ENCODE measurements at places on chromosomes 2 and 18.

DNA sequence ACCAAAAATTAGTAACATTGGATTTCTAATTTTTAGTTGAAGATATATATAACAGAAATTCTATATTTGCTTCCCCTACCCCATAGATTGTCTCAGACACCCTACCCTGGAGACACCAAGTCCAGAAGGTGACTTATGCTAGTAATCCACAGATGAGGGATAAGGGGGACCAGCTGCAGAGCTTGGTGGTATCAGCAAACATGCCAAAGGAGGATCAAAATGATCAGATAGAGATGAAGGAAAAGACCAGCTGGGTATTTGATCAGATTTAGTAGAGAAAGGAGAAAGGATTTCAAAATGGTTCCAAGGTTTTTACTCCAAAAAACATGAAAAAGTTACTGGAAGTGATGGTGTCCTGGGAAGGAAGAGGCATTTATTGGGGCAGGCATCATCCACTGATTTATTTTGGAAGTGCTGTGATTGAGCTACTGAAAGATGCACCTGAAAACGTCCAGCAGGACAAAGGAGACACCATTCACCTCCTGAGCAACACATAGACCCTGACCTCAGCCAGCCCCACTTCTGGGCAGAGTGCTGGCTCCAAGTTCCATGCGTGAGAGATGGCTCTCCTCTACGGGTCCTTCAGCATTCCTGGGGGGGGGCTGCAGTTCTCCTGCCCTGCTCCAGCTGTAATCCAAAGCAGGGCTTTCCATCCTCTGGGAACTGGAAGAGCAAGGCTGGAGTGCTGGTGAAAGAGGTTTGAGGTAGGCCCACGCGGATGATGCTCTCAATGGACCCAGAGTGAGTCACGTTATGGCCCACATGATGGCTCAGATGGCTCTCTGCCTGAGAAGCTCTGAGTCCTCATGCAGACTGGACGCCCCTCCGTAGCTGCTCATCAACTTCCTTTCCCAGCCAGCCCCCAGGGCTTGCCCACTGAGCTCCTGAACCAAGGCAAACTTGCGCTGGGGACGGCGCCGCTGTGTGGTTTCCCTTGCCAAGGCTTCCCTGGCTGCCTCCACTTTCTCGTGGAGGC is 3.7 kb upstream of the LRRFIP1 start:
- no peak for DNase-seq

DNA sequence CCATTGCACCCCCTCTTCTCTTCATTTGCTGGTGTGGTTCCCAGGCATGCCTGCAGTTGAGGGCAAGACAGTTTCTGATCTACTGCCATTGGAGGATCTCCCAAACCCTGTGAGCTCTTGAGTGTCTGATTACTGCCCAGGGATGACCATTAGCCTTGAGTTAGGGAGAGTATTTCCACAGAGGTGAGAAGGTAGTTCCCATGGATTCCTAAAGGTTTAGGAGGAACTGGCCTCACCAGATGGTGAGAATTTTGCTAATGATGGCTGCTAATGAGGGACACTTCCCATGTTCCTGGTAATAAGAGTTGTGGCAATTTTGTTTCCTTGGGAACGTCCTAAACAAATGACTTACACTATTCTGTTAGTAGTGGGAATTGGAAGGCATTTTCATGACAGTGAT is 42.5 kb downstream of the PTPRM start:
- no peak for DNase-seq

GRCh38 chr2:10478298-10478625 is 30.1 kb upstream of the ODC1 start:
- no peak for DNase-seq

DNA sequence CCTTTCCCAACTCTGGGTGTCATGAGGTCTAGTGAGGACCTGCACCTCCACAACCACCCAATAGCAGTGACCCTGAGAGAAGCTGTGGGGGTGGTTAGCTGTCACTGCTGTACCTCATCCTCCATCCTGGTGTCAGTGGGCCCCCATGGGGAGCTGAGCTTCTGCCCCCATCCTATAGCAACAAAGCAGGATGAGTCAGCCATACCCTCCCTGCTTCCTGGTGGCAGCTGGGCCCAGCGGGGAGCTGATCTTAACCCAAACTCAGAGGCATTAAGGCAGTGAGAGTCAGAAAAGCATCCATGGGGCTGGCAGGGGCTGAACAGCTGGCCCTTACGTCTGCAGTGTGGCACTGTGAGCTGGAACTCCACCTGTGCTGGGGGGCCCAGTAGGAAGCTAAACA is 247.8 kb upstream of the HDAC4 start:
- no peak for DNase-seq

- DNase-seq = no peak
Observed at GRCh38 chr2:20565623-20566236, 85.2 kb downstream of the HS1BP3 start.

DNA sequence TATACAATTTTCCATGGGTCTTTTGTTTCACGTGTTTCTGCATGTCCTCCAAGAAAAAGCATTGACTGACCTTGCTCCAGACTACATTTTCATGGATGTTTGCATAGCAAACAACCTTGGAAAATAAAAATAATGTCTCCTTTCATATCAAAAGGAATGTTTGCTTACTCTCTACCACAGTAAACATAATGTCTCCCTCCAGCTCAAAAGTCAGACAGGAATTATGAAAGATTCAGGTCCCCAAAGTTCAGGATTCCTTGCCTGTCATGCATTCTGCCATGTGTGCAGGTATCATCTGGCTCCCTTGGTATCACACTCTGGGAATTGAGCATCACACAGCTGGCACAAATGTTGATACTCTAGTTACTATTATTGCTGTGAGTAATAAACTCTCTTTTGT is 103.1 kb upstream of the ZC3H15 start:
- no peak for DNase-seq

GRCh38 chr2:207129821-207130220 is 35.9 kb downstream of the KLF7 start:
- no peak for DNase-seq

- DNase-seq = peak; percentile 61
Observed at GRCh38 chr2:198309673-198310280, 505.4 kb downstream of the PLCL1 start.

GRCh38 chr2:152050915-152051314 is 47.9 kb downstream of the CACNB4 start:
- no peak for DNase-seq

DNA sequence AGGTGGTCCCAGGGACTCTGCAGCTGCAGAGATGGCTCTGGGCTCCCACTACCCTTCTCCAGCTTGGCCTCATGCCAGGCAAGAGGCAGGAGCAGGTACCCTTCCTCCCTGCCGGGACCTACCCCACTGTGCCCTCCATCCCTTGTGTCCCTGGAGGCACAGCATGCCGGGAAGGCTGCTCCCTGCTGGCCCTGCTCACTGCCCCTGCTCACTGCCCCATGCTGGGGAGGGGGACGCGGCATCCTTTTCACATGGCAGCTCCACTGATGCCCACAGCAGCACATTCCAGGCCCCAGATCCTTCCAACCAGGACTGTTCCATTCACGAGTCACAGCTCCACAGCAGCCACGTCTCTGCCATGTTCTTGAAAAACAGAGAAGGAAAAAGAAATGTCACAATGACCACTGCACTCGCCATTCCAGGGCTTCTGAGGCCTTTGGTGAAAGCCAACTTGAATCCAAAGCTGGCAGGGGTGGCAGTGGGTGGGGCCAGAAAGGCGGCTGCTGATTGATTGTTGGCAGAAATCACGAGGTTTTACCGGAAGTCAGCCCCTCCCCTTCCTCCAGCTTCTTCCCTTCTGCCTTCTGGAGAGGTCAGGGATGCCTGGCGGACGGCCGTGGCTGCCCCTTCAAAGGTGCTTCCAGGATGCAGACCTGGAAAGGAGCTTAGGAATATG is 268.0 kb downstream of the CYP26B1 start:
- DNase-seq = no peak

DNA sequence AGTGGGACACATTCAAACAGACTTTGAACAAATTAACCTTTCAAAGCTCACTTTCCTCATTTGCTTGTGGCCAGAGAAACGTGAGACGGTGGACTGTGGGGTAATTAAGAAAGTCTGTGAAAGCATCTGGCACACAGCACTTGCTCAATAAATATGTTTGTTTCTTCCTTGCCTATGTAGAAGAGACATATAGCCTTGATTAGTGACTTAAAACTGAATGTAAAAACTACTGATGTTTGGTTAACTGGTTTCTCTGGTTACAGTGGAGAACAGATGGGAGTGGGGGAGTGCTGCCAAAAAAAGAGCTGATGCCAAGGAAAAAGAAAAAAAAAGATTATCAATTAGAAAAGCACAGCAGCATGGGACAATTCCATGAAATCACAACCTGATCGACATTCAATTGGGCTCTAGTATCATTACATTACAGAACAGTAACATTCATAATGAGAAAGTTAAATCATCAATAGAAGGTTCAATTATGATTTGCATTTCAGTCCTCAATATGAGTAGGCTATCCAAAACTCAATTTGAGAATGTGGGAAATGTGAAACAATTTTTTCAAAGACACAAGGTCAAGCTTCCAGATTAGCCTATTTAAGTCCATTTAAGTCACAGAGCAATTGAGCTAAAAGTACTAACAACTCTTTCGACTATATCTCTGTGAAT is 14.7 kb downstream of the CUL3 start:
- no peak for DNase-seq

DNA sequence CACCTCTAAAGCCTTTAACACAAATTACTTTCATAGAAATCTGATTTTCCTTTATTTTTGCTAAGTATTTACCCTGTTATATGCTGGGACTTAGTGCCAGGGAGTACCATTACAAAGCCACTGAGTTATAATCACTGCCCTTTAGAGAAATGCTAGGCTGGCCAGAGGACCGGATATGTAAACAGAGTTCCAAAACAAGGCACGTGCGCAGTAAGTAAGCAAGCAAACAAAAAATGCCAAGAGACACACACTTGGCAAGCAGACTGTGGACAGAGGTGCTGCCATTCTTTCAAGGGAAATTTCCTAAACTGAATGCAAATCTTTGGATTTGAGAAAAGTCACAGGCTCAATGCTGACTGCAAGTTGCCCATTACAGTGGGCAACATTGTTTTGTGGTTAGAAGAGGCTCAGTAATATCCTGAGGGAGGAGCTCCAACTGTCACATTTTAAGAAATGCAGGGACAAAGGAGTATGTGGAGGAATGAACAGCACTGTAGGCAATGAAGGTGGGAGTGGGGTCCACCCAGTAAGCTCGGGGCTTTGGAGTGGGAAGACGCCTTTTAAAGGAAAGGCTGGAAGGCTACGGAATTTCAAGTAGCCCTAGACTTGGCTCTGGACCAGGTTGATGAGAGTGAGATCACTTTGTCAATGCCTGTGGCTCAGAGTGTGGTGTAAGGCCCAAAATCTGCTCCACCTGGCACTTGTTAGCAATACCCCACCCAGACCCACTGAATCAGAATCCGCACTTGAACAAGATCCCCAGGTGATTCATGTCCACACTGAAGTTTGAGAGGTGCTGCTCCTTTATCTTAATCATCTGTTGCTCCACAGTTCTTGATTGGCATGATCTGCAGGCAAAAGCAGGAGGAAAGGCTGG is 2.1 kb upstream of the PARD6G start:
- no peak for DNase-seq

DNA sequence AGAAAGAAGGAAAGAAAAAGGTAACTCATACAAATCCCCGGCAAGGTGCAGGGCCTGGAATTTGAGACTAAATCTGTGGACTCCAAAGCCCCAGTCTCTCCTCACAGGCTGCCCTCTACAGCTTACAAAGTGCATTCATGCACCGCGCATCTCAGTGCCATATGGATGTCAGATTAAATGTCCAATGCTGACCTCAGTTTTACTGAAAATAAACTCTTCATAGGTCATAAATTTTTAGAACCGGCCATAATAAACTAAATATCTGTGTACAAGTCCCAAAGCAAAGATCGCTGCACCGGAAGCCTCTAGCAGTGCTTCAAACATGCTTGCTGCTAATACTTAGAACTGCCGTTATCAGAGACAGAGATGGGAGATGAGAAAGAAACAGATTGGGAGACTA is 17.7 kb downstream of the ST6GAL2 start:
- no peak for DNase-seq

DNA sequence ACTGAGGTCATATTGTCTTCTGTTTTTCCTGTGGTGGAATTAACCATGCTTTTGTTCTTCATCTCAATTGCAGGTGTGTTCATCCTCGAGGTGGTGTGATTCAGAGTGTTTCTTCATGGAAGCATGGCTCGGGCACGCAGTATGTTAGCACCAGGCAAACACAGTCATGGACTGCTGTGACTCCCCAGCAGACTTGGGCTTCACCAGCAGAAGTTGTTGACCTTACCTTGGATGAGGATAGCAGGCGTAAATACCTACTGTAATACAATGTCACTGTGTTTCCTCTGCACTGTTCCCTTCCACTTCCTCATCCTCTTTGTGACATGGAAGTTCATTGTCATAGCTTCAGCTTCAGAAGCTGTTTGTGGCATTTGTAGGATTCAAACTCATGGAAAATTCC is 158.7 kb downstream of the HAUS1 start:
- DNase-seq = no peak

- no peak for DNase-seq
Observed at GRCh38 chr18:44900627-44901026, 219.9 kb downstream of the SETBP1 start.

GRCh38 chr2:121170577-121170976 is 114.4 kb downstream of the TFCP2L1 start:
- no peak for DNase-seq

- no peak for DNase-seq
Observed at GRCh38 chr2:20135631-20136050, 84.2 kb upstream of the LAPTM4A start.

- DNase-seq = no peak
Observed at GRCh38 chr18:59516356-59517155, 157.5 kb upstream of the LMAN1 start.

- DNase-seq = no peak
Observed at GRCh38 chr2:95300450-95300849, 3.3 kb downstream of the KCNIP3 start.

- no peak for DNase-seq
Observed at GRCh38 chr2:174777347-174778084, 13.2 kb upstream of the CHRNA1 start.

DNA sequence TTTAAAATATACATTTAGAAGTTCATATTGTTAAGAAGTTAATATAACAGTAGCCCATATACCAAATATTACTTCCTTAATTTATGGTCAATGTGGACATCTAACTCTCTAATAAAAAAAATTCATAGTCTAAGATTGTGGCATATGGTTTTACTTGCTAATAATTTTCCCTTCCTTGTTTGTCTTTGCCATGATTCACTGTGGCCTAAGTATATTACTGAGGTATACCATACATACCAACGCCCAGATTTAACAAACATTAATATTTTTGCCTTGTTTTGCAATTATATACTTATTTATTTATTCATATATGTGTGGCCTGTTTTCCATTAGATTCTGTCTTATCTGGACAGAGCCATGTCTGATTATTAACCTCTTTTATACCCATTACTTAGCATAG is 54.6 kb upstream of the CCDC150 start:
- no peak for DNase-seq

DNA sequence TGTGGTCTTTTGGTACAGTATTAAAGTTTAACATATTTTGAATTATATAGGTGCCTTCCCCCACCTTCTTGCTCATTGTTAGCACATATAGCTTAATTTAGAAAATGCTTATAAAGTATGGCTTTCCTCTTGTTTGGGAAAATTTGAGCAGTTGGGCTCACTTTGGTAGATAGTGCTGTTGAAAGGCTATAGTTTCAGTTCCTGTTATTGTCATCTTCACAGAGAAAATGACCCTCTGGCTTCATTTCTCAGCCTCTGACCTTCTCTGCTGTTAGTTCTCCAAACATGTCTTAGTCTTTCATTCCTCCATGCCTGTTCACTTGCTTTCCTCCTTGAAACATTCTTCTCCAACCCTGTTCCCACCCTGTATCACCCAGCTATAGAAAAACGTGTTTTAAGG is 200.6 kb downstream of the WDR7 start:
- DNase-seq = no peak

- DNase-seq = no peak
Observed at GRCh38 chr2:141506135-141506534, 624.7 kb downstream of the LRP1B start.

- no peak for DNase-seq
Observed at GRCh38 chr2:195700480-195700879, 43.5 kb downstream of the SLC39A10 start.

Data from activated T-cell treated with anti-CD3 and anti-CD28 coated beads for 4 hours (primary cell).